NCI-H2081 treated with DMSO at 0.1 percent for 48 hours (cell line): ENCODE measurements at places on chromosomes 7 and 10.

DNA sequence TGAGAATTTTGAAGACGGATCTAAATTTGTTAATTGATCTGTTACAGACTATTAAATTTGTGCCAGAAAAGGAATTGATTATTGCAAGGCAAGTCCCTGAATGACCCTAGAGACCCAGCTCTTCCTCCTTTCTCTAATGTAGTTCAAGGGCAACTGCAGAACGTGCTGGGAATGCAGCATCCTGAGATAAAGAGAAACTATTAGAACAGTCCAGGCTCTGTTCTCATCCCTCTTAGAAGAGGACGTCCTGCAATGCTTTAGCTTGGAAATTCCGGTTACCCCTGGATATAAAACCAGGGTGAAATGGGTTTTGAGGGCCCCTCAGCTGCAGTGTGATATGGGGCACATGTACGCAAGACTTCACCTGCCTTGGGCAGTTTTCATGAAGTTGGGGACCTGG, 67.3 kb downstream of the PTN start:
- no peak for DNase-seq

- no peak for DNase-seq
Observed at GRCh38 chr7:149469806-149470205, 8.9 kb upstream of the ZNF777 start.

GRCh38 chr7:132187391-132187790, 388.9 kb downstream of the PLXNA4 start:
- no peak for DNase-seq

DNA sequence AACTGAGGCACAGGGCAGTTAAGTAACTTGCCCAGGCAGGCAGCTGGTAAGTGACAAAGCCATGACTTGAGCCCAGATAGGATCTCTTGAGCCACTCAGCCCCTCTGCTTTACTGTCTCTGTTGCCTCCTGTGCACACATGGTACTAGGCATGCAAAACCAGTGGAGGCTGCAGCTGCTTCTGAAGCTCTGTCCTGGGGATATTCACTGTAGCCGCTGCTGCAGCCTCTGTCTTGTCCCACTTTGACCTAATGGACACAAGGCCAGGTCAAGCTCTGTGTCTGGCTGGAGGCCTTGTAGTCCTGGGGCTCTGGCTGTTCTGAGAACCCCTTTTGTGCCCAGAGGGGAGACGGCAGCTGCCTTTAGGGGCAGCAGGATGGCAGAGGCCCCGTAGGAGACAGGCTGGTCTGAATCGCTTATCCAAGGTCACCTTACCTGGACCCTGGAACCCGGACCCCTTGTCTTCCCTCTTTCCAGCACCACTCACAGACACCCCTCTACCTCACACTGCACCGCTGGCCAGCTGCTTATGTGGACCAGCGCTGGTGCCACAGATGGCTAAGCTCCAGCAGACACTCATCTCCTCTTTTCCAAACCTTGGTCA, 57.6 kb downstream of the TSPAN15 start:
- DNase-seq, result no peak

DNA sequence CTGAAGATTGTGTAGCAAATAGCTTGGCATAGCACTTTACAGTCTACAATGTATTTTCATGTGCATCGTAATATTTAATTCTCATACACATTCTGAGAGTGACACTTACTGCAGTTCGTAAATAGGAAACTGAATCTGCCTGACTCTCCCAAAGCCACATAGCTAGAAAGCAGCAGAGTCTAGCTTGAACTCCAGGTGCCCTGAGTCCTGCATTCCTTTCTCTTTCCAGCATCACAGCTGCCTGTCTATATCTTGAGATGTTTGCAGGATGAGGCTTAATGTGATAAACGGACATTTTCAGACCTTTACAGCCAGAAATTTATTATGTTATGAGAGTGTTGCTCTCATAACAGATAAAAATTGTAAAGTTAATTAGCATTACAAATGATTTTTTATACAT, 132.9 kb upstream of the PLXDC2 start:
- no peak for DNase-seq

GRCh38 chr7:38561166-38561565, 70.0 kb downstream of the AMPH start:
- no peak for DNase-seq

DNA sequence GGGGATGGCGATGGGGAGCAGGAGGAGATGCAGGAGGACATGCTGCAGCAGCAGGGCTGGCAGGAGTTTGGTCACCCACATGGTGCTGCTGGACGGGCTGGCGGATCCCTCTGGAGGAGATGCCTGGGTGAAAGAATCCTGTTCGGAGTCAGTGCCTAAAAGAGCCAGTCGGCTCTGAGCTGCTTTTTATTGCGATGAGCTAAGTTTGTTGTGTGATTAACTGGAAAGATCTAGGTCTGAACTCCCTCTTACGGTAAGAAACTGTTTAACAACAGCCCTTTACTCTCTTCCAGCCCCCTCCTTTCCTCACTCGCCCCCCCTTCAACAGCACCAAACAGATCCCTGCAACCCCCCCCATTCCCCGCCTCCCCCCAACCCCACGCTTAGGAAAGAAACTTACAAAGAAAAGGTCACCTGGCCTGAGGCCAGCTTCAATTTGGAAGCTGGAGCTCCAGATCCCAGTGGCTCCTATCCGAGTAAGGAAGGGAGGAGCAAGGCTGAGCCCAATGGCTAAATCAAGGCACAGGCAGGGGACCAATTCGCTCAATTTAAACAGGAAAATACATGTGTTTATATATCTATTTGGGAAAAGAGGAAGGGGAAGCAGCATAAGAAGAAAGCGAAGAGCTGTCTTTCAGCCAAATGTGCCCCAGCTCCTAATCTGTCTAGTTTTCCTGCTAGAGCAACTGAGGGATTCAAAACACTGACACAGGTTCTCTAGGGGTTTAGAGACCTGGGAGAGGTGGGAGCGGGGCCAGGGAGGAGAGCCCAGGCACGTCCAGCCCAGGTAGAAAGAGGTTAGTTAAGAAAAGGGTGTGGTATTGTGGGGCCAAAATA, at the start of gene HGF:
Gene HGF, minus strand, starts transcription at position 157 of the 837 bp plus-strand sequence. Its CDS starts 76 bp downstream, at position 81.
- no peak for DNase-seq

DNA sequence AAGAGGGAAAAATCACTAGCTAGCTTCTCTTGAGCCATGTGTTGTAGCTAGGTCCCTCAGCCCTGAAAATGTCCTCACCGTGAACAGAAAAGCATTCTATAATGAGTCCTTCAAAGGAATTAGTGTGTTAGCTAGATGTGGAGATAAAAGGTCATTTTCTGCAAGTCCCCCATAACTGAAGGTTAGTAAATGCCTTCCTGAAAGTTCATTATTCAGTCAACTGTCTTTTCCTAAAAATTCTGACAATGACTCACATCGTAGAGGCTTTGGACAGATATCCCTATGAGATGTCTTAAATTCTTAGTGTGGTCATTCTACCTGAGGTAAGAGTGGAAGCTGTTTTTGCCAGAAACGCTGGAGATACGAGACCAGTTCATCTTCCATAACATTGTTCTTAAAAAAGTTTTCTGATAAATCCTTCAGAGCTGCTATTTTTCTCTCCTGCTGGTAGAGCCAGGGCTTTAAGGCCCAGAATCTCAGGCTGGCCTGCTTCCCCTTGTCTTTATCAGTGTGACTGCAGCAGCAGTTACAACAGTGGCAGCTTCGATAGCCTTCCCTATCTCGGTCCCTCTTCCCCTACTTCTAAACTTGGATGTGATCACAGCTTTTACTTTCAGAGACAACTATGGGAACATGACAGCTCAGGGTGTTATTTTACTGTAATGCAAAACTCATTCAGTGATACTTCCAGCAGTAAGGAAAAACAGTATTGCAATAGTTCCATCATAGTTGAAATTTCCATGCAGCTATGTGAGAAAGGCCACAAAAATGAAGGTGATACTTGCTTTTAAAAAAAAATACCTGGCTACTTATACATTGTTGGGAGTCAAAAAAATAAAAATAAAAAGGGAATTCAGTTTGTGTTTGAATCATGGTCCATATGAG, 37.3 kb upstream of the PRKAR2B start:
- DNase-seq, result no peak

- DNase-seq, result no peak
Observed at GRCh38 chr10:127392351-127393235, 156.5 kb upstream of the NPS start.

DNA sequence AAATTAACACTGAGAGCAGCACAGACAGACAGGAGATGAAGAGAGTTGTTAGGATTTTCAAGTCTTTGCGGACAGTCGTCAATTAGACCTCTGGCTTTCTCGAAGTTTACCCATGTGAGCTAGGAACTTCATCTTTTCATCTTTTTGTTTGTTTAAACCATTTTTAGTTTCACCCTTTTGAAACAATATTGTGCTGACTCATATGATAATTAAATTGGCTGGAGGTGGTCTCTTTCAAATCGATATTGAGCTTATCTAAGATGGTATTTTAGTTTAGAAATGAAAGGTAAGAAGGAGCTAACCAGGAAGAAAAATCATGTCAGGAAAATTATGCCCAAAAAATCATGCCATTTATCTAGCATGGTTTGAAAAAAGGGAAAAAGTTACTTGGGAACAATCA, 415.8 kb upstream of the SEMA3A start:
- no peak for DNase-seq

GRCh38 chr7:23397241-23397640, 73.0 kb downstream of the IGF2BP3 start:
- no peak for DNase-seq

GRCh38 chr10:34392641-34393170, 422.4 kb downstream of the PARD3 start:
- DNase-seq, result no peak

GRCh38 chr10:47016564-47016963, 105.3 kb downstream of the PTPN20 start:
- no peak for DNase-seq

- DNase-seq, result no peak
Observed at GRCh38 chr7:1053002-1053411, 8.7 kb downstream of the GPR146 start.

DNA sequence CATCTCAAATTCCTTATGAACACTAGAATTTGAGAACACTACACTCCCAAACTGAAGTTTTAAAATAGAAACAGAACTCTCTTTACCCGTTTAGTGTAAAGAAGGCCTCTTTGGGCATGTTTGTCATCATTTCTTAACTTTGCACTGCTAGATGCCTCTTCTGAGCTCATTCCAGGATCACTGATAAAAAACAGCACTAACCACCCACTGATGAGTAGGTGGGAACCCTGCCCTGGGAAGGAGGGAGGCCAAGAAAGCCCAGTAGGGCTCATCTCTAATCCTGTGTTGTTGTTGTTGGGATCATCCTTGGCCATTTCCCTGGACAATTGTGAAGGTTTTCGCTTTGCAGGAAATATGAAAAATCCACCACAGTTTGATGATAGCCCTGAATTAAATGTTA, 68.2 kb downstream of the CUBN start:
- no peak for DNase-seq

DNA sequence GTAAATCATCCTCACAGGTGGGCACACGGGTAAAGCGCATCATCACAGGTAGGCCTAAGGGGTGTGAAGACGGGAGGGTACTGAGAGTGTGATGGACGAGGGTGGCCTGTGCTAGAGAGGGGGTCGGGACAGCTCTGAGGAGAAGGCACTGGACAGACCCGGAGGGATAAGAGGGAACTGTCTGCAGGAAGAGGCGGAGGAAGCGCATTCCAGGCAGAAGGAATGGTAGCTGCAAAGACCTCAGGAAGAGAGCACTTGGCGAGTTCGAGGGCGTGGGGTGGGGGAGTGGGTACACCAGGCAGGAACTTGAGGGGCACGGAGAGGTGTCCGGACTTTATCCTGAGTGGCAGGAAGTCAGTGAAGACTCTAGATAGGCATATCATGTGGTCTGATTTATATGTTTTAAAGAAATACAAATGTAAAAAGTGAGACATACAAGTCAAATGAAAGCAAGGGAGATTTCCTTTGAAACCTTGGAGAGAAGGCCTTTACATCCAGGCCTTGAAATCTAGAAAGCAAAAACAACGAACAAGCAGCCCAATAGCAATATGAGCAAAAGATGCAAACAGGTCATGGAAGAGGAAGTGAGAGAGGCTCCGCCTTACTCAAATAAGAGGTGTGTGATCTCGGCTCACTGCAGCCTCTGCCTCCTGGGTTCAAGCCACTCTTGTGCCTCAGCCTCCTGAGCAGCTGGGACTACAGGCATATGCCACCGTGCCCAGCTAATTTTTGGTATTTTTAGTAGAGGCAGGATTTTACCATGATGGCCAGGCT, 3.6 kb downstream of the LHPP start:
- DNase-seq, result no peak

DNA sequence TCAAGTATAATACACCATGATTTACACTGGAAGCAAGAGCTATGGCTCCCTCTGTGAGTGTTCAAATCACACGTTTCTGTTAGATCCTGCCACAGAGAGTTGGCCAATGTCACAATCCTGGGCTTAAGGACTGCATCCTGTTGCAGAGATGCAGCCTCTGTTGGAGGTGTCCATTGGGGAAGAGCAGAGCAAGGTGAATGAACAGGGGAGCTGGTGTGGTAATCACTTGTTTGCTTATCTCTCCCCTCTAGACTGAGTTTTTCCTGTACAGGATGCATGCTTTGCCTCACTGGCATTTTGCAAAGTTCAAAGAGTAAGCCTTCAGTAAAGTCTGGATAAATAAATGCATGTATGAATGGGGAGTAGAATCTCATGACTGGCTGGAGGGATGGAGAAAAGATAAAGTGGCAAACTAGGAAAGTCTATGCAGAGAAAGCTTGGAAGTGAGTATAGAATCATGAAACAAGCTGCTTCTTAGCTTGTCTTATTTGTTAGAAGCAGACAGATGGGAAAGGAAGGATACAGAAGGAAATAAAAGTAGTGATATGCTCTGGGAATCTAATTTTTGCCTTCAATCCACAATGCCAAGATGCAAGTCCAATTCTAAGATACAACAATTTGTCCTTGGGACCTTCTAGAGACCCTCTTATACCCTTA, 605.9 kb downstream of the KCNMA1 start:
- no peak for DNase-seq

DNA sequence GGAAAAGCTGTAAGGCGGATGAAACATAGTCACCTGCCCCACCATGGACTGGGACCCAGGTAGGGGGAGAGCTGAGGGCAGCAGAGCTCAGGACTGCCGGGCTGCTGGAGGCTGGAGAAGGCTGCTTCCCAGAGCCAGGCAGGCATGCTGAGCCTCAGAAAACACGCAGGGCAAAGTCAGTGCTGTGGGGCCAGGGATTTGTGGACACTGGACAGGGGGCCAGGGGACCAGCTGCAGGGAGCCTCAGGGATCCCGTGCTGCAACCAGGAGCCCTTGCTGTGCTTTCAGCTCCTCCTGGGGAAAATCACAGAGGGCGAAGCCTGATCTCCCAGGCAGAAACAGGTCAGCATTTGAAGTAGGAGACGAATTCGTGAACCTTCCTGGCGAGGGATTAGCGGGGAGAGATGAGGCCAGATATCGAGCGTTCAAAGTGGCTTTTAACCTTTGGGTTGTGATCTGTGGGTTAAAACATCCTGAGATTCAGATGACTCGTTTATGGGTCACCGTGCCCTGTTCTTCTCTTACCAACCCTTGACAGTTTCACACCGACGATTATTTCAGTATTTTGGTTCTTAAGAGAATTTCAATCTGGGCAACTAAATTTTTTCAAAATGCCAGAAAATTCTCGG, 85.6 kb upstream of the SHH start:
- no peak for DNase-seq

DNA sequence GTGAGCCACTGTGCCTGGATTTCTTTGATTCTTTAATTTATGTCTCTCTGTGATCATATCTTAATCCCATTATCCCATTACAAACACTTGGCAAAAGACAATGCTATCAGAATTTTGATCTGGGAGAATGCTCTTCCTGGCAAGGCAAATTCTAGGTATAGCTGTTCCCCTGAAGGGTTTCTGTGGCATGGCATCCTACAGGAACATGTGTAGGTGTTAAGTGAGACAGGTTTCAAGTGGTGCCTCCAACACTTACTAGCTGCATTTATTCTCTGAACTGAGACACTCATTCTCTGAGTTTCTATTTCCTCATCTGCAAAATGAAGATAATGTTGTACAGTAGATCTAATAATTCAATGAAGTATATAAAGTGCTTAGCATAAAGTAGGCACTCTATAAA, 87.1 kb upstream of the CTTNBP2 start:
- DNase-seq, result no peak
